ENCODE measurements at places on chromosomes 1 and 21.

DNA sequence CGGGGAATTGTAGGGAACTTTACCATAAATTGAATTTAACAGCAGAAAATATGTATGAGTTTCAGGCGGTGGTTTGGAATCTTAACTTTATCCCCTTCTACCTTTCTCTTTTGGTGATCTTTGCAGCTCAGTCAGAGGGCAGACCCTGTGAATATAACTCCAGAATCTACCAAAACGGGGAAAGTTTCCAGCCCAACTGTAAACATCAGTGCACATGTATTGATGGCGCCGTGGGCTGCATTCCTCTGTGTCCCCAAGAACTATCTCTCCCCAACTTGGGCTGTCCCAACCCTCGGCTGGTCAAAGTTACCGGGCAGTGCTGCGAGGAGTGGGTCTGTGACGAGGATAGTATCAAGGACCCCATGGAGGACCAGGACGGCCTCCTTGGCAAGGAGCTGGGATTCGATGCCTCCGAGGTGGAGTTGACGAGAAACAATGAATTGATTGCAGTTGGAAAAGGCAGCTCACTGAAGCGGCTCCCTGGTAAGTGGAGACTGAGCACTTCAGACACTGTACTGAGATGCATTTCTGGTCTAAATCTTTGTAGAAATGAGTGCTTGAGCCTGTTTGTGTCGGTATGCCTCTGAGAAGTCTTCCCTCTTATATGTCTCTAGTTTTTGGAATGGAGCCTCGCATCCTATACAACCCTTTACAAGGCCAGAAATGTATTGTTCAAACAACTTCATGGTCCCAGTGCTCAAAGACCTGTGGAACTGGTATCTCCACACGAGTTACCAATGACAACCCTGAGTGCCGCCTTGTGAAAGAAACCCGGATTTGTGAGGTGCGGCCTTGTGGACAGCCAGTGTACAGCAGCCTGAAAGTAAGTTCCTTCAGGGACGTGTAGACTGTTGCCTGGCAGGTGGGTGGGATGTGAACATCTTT is 1.5 kb downstream of the CCN1 start:
- DNase-seq = peak; percentile 99

DNA sequence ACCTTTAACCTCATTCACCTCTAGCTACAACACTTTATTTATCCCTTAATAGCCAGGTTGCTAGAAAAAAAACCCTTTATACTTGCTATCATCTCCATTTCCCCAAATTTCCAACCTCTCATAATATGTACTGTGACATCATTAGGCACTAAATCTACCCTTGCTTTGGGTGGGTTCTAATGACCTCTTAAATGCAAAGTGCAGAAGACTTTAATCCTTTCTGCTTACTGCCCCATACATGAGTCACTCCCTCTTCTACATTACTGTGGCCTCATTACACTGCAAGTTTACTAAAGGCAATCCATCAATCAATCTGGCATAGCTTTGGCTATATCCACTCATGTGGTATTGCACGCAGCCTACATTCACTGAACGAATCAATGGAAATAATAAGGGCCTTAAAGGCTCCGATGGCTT is 353.3 kb downstream of the SMYD3 start:
- no peak for DNase-seq

GRCh38 chr21:42403611-42404231 is at the start of gene UBASH3A:
Gene UBASH3A (plus strand): TSS chr21:42403902. CDS start chr21:42403946, 44 bp downstream.
- DNase-seq = no peak

- no peak for DNase-seq
Measured at GRCh38 chr1:175088525-175088951, 20.9 kb downstream of the TNN start.

DNA sequence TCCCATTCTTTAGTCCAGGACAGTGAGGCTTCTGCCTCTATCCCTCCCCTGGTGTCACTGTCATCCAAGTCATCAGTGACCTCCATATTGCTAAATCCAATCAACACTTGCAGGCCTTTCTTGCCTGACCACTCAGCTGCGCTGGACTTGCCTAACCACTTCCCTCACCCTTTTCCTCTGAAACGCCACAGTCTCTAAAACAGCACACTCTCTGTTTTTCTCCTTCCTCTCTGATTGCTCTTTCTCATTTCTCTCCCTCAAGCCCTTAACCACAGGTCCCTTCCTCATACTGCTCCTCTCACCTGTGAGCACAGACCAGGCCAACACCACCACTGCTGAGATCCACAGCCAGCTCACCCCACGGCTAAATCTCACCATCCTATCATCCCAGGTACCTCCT is 17.5 kb downstream of the TAL1 start:
- DNase-seq = no peak

DNA sequence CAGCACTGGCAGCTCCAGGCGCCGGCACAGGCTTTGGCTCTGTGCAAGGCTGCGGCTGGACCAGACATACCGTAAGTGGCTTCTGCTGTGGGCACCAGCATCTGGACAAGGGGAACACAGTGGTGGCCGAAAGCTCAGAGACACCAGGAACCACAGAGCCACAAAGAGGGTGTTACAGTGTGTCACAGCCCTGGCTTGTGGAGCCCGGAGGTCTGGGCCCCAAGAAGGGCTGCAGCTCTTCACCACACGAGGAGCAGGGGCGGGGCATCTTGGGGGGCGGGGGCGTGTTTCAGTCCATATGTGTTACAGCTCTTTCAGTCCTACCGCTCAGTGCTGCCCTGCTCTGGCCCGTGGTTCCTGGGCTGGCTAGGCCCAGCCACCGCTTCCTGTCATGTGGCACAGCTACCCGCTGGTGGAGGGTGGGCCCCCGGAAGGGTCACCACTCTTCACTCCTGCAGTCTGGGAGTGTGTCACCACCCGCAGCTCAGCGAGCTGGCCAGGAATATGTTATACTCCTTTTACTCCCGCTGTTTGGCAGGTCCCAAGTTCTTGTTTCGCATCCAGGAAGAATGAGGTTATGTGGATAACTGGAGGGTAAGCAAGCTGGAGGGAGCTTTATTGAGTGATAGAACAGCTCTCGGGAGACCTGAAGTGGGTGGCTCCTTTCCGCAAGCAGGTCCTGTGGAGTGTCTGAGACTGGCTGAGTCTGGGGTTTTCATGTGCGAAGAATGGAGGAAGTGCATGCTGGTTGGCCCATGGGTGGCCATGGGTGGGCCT is 3.3 kb upstream of the LSM10 start:
- DNase-seq = no peak

- no peak for DNase-seq
Measured at GRCh38 chr1:3135744-3136455, 66.9 kb downstream of the PRDM16 start.

DNA sequence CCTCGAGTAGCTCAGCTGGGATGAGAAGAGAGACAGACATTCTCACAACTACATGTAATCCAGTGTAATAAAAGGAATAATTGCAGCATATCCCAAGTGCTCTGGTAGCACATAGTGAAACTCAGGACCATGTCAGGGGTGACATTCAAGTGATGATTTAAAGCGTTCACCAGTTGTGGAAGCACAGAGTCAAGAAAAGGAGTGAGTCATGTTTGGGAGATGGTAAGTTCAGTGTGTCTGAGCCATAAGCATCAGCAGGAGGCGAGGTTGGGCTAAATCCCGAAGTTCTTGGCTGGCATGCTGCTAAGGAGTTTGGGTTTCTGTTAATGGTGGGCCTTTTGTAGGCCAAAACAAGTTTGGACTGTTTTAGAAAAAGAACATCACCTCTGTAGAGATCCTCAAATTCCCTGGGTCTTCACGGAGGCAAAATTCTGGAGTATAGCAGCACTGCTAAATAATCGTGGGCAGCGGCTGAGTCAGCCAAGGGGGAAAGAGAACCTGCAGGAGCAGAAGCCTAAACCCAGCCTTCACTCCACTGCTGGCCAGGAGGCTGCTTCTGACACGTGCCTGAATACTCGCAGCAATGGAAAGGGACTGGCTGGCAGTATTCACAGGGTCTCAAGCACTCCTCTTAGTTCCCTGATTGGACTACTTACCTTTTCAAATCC is 7.2 kb upstream of the NHLH1 start:
- no peak for DNase-seq

- DNase-seq = no peak
Measured at GRCh38 chr1:213939888-213940287, 47.9 kb upstream of the PROX1 start.

- DNase-seq = peak; percentile 38
Measured at GRCh38 chr1:7574121-7575040, 196.7 kb upstream of the VAMP3 start.

DNA sequence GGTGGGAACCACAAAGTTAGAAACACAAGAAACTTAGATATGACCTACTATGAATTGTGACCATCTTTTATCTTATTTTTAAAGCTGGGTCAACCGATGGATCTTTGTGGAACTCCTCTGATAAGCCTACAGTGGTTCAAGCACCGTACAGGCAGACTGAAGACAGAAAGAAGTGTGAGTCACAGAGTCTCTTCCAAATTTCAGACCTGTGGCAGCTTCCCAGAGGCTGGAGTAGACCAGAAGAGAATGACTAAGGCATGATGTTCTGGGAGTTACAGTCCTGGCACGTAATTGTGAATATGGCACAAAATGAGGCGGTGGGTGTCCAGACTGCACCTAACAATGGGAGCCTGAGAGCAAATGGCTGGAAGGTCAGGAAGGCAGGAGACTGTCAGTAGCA is 70.0 kb downstream of the LMO4 start:
- no peak for DNase-seq

All from LNCaP clone FGC (cell line).